ENCODE measurements at places on chromosomes 16 and 17. TPM values are rescaled to one million over a fixed set of nuclear protein-coding genes. Genes with fewer than 3 reads are reported as not detected.

DNA sequence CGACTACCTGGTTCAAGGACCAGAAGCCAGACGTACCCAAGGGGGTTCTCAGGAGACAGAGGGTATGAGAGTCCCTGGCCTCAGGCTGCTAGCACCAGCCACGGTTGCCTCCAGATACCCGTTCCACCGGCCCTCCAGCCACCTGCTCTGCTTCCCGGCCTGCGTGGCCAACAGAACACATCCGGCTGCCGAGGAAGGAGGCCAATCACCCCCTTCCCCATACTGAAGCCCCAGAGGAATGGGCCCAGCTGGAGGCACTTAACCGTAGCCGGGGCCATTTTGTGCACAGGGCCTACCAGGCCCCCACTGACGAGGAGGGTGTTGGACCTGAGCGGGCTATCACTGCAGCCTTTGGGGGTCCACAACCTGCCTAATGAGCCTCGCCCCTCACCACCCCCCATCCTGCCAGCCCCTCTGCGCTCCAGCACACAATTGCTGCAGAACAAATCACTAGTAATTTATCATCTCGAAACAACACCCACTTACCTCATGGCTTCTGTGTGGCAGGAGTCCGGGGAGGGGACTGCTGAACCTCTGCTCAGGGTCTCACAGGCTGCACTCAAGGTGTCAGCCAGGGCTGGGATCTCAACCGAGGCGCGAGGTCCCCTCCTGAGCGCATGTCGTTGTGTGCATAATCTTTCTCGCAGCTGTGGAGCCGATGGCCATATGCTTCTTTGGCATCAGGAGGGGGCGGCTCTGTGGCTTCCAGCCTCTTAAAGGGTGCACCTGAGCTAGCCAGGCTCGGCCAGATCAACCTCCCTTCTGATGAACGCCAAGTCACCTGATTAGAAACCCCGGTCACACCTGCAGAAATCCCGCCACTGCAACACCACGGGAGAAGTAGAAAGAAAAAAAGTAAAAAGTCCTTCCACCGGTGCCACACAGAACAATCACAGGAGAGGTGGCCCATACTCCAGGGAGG is 10.1 kb upstream of the KREMEN2 start:
- peak; percentile 32 for DNase-seq

- DNase-seq = no peak
These were observed 76.8 kb downstream of the CCDC182 start for GRCh38 chr17:57668332-57668731.

- DNase-seq = no peak
These were observed 300.6 kb upstream of the EEF2KMT start for GRCh38 chr16:5398203-5398602.

GRCh38 chr17:15413101-15413771 is 54.2 kb downstream of the CDRT4 start:
- no peak for DNase-seq

- no peak for DNase-seq
These were observed 8.1 kb downstream of the CD300LG start for GRCh38 chr17:43855061-43855460.

GRCh38 chr17:43014020-43014648 is 7.5 kb downstream of the IFI35 start:
- DNase-seq = no peak

The LITAFD gene
- total RNA-seq = not detected

GRCh38 chr17:49571764-49572163 is 3.9 kb upstream of the NXPH3 start:
- no peak for DNase-seq

- DNase-seq = no peak
These were observed 60.3 kb downstream of the GTF3C1 start for GRCh38 chr16:27489421-27489820.

GRCh38 chr17:49357516-49357915 is 4.5 kb downstream of the ZNF652 start:
- no peak for DNase-seq

The RHBDL1 gene
- 0.94 TPM for total RNA-seq

- no peak for DNase-seq
These were observed 86.4 kb downstream of the TEX14 start for GRCh38 chr17:58605470-58605869.

The DCTN5 gene
- 74.1 TPM for total RNA-seq

The SSTR5 gene
- 3.7 TPM for total RNA-seq

DNA sequence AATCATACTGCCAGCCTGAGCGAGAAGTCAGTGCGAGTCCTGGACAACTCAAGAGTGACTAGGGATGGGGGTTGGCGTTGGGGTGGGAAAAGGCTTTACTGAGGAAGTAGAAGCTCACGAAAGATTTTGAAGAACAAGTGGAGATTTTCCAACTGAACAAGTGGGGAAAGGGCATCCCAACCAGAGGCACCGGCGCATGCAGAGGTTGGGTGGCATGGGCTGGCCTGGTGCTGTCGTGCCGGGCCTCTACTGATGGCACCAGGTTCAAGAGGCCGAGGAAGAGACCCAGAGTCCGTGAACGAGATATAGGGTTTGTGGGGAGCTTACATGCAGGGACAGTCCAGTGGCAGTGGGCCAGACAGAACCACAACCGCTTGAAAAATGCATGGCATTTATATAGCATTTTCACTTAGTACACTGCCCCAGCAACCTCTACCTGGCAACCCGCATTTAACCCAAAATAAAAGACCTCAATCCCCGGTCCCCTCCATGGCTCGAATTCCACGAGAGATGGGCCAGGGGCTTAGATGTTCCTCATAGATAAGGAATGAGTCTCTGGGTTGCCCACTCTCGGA is 7.7 kb upstream of the ITGA3 start:
- no peak for DNase-seq

- DNase-seq = peak; percentile 61
These were observed 2.7 kb upstream of the SEPTIN12 start for GRCh38 chr16:4790871-4791270.

DNA sequence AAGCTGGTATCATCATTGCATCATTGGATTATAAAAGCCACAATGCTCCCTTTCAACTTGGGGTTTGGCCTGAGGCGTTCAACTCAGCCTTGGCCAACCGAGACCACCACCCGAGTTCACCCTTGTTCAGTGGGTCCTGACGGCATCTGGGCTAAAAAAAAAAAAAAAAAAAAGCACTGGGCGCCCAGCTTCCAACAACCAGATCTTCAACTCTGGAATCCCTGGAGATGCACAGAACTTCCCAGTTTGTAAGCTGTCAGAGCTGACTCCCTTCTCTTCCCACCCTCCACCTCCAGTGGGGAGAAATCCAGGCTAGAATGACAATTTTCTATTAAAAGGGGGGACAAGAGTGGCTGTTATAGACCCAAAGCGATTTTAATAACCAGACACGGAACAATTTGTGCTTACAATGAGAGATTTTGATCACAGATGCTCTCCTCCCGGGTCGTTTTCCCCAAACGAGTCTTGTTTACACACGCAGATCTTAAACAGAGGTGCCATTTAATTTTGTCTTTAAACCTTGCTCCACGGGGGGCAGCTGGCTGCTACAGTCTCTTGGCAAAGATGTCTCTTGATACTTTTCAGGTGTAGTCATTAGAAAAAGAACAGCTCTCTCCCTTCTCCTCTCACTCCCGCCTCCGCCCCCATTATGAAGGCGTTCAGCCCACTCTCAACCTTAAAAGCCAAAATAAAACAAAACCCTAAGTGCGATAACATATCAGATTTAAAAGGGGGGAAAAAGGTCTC is 26.9 kb downstream of the GPRC5B start:
- DNase-seq = no peak

The HAS3 gene
- total RNA-seq = 0.25 TPM

- DNase-seq = no peak
These were observed 839.7 kb downstream of the CDH11 start for GRCh38 chr16:64282181-64282580.

DNA sequence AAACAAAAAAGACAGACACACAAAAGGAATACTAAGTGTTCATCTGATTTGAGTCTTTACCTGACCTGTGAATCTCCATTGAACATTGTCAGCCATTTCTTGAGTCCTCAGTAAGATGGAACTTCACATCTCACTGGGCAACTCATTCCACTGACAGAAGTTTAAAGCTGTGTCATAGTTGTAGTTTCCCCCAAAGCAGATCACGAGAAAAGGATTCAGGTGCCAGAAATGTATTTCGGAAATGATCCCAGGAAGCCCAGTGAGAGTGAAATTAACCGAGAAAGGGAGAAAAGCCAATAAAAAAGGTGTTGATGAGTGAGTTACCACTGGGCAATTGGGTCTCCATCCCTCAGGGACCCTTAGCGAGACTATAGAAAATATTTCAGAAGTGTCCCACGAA is 6.5 kb downstream of the CHD9 start:
- no peak for DNase-seq

The ACSM3 gene
- 1.8 TPM for total RNA-seq

DNA sequence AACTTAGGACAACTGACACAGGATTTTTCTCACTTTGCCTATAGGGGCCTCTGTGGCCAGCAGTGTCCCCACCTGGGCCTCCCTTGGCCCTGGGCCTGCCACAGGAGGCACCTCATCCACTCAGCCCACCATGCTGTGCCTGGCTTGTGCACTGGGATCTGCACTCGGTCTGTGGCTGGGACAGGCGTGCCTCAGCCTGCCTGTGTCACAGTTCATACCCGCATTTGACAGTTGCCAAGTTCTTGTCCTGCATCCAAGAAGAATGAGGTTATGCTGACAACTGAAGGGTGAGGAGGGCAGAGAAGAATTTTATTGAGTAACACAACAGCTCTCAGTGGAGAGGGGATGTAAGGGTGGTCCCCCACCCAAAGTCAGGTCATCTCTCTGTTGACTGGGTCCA is 36.0 kb downstream of the ZFP90 start:
- DNase-seq = no peak

DNA sequence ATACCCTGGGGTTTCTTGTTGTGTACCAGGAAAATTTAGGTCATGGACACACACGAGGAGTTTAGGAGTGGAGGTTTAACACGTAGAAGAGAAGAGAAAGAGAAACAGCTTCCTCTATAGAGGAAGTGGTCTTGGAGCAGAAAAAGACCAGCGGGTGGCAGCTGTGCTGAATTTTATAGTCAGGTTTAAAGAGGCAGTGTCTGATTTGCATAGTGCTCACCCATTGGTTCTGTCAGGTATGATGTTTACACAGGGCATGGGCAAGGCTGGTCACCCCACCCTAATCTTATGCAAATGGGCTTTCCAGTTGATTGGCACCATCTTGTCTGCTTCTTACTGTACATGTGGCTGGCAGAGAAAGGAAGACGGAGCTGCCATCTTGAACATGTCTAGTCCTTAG is 309.0 kb downstream of the CDH13 start:
- DNase-seq = peak; percentile 24

GRCh38 chr17:42653179-42654124 is 5.6 kb upstream of the TUBG2 start:
- DNase-seq = no peak

- DNase-seq = no peak
These were observed 373.9 kb downstream of the CPPED1 start for GRCh38 chr16:12429756-12430155.

- DNase-seq = no peak
These were observed 211.9 kb downstream of the GSG1L start for GRCh38 chr16:27851586-27851985.

DNA sequence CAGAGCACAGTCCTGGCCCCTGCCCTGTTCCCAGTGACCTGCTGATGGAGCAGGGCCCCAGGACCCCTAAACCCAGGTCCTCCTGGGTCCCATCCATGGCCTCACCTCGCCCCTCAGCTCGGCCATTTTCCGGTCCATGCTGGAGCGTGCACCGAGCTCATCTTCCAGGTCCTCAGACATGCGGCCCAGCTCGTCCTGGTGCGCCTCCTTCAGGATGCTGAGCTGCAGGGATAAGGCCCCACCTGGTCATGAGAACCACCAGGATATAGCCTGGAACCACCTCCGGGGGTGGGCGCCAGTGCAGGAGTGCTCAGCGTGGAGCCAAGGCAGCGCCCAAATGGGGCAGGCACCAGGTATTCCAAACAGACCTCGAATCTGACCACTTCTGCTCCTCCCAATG is 17.9 kb downstream of the CCDC102A start:
- no peak for DNase-seq

GRCh38 chr17:13008461-13008860 is 9.4 kb downstream of the ELAC2 start:
- no peak for DNase-seq

The PTX4 gene
- not detected for total RNA-seq

- no peak for DNase-seq
These were observed 115.1 kb upstream of the ZKSCAN2 start for GRCh38 chr16:25372716-25373115.

DNA sequence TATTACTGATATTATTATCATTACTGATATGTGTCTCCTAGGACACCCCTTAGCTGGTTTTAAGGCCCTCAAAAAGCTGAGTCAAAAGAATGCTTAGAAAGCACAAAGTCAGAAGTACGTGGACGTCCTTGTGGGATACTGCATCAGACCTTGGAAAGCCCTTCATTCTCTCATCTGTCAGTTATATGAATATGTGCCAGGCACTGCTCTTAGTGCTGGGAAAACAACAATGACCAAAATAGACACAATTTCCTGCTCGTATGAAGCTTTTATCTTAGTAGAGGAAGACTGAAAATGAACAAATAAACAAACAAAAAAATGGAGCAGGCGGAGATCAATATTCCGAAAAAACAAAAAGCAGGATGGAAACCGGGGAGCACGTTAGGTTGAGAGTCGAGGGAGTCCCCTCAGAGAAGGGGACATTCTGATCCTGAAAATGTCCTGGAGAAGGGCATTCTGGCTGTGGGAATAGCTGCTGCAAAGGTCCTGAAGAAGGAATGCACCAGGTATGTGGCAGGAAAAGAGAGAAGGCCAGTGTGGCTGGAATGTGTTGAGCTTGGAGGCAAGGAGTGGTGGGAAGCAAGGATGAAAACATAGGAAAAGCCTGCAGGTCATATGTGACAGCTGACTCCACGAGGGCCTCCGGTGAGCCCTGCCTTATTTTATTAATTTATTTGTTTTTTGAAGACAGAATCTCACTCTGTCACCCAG is 15.5 kb upstream of the TMEM94 start:
- DNase-seq = no peak

Measured in SJCRH30 (cell line).